Dorsolateral prefrontal cortex (tissue), 122 donors: ENCODE measurements at places on chromosomes 1 and 21. TPM values are rescaled to one million over a fixed set of nuclear protein-coding genes. Genes with fewer than 3 reads are reported as not detected.

PLA2G2A gene
- not detected for total RNA-seq

OR10J1 gene
- total RNA-seq = not detected

ZMYM4 gene
- 51.2 TPM for total RNA-seq

CNIH3 gene
- total RNA-seq = 25.2 TPM

OLFM3 gene
- 86.8 TPM for total RNA-seq
